Activated naive CD4-positive, alpha-beta T cell (primary cell): ENCODE measurements at places on chromosomes 2 and 18.

DNA sequence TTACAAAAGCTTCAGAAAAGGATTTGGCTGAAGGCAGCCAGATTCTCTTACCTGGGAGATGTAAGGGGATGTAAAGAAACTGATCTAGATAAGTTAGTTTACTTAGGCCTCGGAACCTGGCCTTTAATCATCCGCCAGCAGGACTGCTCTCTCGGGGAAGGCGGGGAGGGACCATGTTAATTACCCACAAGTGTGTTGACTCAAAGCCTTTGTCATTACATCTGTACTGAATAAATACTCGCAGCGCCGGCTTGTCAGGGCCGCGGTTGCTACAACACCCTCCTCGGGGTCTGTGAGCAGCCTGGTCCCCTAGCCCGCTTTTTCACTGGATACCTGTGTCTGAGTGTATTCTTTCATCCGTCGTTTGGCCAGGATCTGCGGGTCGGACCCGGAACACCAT is 6.7 kb downstream of the CHMP3 start:
- no peak for DNase-seq

GRCh38 chr18:8661754-8662559 is 43.4 kb upstream of the MTCL1 start:
- DNase-seq, result no peak

DNA sequence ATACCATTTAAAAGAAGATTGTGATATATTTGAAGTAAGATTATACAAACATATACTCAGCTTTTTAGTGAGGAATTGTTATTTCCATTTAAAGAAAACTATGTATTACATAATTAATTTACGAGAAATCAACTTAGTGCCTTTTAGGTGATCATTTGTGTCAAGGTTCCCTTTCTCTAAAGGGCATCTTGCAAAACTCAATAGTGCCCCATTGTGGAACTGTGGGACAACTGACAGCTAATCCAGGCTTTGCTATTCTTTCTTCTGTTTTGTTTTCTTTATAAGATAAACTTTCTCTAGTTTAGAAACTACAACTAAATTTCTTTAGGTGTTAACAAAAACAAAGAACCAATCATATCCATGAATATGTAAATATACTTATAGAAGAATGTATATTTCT is 24.3 kb upstream of the VIT start:
- no peak for DNase-seq

DNA sequence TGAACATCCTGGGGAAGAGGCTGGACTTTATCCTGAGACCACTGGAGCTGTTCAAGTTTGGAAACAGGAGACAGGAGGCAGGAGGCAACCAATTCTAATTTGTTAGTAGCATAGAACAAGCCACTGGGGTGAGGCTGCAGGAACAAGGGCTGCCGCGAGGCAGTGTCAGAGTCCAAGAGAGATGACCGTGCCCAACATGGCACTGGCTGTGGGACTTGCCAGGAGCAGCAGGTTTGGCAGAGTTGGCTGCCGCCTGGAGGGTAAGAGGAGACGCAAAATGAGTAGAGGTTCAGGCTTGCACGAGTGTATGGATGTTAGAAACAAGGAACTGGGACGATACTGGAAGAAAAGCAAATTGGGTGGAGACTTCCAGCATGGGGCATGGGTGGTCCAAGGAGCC is 168.5 kb downstream of the TPGS2 start:
- no peak for DNase-seq

DNA sequence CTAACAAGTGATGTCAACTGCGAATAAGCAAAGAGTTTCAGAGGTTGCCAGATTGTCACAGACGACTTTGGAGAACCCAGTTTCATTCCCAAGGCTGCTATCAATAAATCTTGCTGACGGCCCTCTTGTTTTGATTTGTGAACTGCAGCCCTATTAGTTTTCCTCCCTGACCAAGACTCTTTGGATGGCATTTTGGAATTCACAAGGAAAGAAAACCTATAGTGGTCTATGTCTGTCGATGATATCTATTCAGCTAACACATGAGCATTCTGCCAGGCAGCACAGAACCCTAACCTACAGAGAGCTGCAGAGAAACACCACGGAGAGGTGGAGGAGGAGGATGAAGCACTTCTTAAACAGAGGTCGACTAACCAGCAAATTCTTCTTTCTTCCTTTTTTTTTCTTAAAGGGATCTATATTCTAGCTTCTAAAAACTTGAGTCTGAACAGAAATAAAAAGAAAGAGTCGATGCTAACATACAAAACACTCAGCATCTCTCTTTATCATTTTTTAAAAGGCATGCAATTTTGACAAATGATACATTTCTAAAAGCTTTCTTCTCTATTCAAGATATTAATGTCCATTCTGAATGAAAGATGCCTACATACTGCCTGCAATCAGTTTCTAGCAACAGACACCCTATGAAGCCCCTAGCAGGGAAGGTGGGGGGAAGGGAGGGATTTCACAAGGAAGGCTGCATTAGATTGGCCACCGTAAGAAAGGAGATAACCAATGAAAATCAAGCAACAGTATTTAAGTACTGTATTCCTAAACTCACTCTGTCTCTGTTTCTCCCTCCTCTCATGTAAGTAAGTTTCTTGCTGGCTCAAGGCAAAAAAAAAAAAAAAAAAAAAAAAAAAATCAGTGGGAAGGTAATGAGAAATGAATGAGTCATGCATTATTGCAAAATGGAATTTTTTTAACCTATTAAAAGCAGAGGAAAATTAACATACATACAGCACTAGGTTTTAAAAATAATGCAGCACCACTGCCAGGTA is 83.0 kb upstream of the CHRNA1 start:
- no peak for DNase-seq

- DNase-seq, result no peak
Observed at GRCh38 chr2:187825108-187825507, 270.9 kb upstream of the TFPI start.

DNA sequence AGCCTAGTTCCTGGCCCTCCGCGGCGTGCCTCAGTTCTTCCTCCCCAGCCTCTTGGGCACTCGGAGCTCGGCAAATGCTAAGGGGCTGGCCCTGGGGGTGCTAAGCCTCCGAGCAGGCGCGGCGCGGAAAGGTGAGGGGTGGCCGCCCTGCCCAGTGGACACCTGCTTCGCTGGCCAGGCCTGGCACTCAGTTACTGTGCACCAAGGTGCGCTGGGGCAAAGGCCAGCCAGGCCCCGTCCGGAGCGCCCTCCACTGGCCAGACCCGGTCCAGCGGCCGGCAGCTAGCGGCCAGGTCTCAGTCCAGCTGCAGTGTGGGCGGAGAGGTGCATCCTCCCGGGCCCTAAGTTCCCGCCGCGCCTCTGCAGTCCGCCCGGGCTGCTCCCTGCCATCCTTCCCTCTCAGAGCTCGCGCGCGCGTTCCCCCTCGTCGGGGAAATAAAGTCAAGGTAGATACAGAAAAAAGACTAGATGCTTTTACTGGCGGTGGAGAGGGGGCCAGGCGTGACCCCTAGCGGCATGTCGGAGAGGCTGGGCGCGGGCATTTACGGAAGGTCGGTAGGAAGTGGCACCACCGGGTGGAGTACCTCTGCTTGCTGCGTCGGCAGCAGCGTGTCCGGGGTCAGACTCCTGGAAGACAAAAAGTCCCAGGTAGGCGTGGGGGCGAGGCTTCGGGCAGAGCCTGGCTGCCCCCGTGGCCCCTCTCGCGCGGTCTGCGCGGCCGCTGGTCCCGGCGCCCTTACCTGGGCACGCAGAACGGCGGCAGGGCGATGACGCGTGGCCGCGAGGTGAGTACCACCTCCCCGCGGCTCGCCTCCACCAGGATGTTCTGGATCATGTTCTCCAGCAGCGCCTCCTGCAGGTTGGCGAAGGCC is 9.4 kb upstream of the CRYBA2 start:
- DNase-seq, result peak; percentile 24
